Astrocyte (in vitro differentiated cells and primary cell): ENCODE measurements at places on chromosomes 5 and 9. TPM values are rescaled to one million over a fixed set of nuclear protein-coding genes. Genes with fewer than 3 reads are reported as not detected.

DNA sequence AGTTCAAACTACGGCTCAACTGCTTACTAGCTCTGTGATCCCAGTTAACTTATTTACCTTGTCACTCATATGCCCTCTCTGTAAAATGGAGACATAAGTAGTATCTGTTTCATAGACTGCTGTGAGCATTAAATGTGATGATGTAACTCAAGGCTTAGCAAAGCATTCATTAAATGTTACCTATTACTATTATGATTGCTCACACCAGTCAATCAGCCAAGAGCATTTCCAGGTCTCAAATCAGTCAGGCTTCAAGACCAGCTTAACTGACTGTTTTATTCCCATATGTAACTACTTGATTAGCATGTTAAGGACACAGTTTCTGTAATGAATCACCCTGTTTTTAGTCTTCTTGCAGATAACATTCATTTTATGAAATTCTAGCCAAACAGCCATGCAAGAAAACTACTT lies 413.3 kb downstream of the MLLT3 start:
- no peak for DNase-seq

LRRC14B gene
- not detected in 2 replicates for total RNA-seq

GALNT12 gene
- total RNA-seq, result 1.7 TPM in 2 replicates

IL17B gene
- total RNA-seq, result 0.54 and 0.60 TPM in 2 replicates

DNA sequence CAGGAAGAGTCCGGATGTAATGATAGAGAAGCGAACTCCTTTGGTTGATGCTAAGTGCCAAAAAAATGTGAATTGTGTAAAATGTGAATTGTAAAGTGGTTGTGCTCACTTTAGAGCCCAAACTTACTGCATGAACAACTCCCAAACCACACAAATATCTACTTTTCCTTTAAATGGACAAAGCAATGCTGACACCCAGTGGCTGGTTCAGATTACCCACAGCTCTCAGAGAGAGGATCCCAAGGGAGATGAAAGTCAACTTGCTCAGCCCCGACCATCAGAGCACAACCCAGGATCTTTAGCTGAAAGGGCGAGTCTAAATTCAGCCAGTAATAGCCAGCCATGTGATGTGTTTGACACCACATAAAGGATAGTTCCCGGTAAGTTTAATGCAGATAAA lies 133.7 kb downstream of the NMUR2 start:
- no peak for DNase-seq

PHYHD1 gene
- 4.6 and 6.1 TPM in 2 replicates for total RNA-seq

- no peak for DNase-seq
Observed at GRCh38 chr5:159339460-159339859, 9.2 kb upstream of the IL12B start.

- peak; percentile 34 for DNase-seq
Observed at GRCh38 chr5:33939556-33940262, 3.5 kb downstream of the RXFP3 start.

- peak; percentile 27 for DNase-seq
Observed at GRCh38 chr9:71758785-71759184, 9.5 kb downstream of the CEMIP2 start.

GRIN1 gene
- total RNA-seq, result 0.18 TPM in 1 of 2 replicates, not detected in the other

- peak; percentile 29 for DNase-seq
Observed at GRCh38 chr9:105608721-105609598, 51.0 kb downstream of the FKTN start.

- DNase-seq, result no peak
Observed at GRCh38 chr5:113179156-113179555, 202.6 kb downstream of the DCP2 start.

- DNase-seq, result no peak
Observed at GRCh38 chr5:107319901-107320300, 350.8 kb downstream of the EFNA5 start.

DNA sequence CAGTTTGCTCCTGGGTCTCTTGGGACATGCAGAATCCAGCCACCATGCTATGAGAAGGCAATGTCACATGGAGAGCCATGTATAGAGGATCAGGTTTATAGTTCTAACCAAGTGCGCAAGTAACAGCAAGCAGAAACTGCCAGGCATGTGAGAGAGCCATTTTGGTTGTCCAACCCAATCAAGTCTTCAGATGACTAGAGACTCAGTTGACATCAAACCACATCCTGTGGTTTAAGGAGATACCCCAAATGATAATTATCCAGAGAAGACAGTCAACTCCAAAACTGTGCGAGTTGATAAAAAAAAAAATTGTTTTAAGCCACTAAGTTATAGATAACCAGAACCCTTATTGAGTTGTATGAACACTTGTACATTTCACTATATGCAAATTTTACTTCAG lies 40.2 kb downstream of the TMEM232 start:
- DNase-seq, result no peak

DNA sequence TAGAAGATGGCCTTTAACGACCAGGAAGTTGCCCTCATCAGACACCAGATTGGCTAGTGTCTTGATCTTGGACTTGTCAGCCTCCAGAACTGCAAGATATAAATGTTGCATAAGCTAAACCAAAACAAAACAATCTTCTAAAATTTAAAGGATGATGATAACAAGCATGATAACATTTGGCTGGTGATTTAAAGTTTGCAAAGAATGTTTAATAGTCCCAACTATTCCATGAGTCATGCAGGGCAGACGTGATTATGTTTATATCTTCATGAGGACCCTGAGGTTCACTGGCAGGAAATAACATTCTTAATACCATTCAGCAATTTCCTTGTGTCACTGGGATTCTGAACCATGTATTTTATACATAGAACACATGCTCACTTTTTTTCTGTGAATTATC lies 319.8 kb downstream of the HCN1 start:
- DNase-seq, result peak; percentile 31

DNA sequence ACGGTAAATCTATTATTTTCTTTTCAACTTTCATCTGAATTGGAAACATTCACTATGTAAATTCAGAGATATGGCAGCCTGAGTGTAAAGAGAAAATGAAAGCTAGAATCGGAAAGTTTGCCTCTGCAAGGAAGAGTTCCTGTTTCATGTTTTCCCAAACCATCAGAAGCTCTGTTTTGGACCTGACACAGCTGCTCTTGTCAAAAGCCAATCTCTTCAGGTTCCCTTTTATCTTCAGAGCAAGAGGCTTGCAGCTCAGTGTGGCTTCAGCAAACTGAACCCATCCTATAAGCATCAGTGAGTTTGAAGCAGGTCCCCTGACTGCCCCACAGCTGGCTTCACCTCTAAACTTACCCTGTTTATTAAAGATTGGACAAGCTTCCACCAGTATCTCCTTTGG lies 1099.7 kb downstream of the DTWD2 start:
- no peak for DNase-seq

GRCh38 chr9:35048511-35048910 lies 23.9 kb downstream of the VCP start:
- peak; percentile 35 for DNase-seq

GRCh38 chr9:37453827-37454226 lies 11.4 kb downstream of the ZBTB5 start:
- no peak for DNase-seq

DNA sequence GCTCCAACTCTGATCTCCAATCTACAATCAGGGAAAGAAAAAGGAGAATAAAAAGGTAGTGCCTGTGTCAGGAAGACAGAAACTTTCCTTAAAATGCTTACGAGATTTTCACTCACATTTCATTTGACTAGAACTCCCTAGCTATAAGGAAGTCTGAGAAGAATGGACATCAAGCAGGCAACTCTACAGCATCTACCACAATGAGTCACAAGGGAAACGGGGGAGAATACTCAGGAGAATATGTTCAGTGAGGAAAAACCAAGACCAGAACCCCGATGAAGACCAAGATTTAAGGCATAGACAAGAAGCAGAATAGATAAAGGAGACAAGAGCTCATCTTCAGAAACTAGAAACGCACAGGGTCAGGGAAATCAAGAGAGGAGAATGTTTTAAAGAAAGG lies 9.0 kb upstream of the SETD9 start:
- DNase-seq, result peak; percentile 20

DNA sequence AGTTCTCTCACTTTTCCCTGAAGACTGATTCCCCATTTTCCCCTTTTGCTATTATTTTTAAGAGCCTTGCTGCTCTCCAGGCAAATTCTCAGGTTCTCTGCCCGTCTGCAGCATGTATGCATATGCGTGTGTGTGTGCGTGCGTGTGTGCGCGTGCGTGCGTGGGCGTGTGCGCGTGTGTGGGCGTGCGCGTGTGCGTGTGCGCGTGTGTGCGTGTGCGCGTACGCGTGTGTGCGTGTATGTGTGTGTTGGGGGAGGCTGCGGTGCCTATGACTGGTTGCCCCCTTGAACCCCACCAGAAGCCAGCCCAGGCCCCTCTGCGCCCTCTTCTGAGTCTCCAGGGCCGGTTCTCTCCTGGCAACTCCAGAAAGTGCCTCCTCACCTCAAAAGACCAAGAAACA lies 987 bp upstream of the FOXI1 start:
- DNase-seq, result no peak

DNA sequence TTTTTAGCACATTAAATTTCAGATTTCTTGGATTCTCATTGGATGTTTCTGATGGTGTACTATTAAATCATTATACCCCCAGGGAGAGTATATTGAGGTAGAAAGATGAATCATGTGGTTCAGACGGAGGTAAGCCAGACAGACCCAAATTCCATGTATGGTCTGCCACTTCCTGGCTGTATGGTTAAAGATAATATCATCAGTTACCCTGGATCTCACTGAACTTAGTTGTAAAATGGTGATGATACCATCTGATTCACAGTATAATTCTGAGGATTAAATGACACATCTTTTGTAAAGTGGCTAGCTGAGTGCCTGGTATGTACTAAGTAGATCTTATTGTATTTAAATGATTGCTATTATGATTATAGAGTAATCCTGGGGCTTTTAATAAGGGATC lies 9.3 kb downstream of the SLC27A6 start:
- no peak for DNase-seq
